ENCODE measurements at places on chromosomes 1 and 21.

DNA sequence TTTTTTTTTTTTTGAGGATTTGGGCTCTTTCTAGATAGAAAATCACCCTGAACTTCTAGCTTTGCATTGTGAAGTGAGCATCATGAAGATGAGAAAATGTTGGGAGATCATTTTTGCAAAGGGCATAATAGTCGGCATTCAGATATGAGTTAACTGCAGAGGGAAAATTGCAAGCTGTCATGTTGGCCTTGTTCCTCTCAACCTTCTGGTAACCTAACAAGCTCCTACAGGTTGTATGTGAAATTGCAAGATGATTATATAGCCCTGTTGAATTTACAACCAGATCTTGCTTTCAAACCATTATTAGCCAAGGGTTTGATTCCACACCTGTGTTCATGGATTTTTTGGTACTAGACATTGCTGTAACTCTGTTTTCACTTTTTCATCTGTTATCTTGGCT lies 2.2 kb downstream of the ELOA start:
- no peak for DNase-seq

DNA sequence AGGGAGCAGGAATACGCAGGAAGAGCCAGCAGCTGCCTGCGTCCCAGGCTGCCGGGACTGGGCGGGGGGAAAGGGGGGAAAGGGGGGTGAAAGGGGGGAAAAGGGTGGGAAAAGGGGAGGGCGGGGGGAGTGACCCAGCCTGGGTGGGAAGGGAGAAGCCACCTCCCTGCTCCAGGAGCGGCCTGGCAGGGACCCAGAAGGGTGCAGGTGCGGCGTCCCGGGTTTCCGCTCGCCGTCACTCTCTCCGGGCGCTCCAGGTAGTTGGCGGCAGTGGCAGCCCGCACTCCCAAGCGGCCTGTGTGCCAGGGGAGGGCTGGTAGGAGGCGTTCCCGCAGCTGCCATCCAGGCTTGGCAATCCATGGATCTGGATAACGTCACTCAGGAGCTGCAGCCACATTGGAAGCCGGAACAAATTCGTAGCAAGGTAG lies 141.0 kb upstream of the NGF start:
- no peak for DNase-seq

- DNase-seq = no peak
Observed at GRCh38 chr1:229557200-229557850, 1.2 kb downstream of the ABCB10 start.

DNA sequence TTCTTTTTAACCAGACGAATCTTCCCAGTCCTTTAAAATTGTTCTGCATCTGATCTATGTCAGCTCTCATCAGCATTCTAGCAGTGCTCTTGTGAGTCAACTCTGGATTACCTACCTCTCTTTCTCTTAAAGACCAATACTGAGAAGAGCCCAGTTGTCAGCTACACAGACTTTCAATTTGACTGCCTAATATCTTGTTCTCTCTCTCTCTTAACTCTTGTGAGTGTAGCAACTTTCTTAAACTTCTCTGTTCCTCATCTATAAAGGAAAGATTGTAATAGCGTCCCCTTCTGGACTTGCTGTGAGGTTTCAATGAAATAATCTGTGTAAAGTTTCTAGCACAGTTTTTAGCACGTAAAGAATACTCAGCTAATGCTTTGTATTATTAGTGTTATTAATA lies 499.3 kb upstream of the ADAMTS5 start:
- no peak for DNase-seq

- no peak for DNase-seq
Observed at GRCh38 chr1:236289492-236290131, 7.9 kb upstream of the ERO1B start.

- DNase-seq = no peak
Observed at GRCh38 chr1:157496121-157496526, 56.2 kb downstream of the FCRL5 start.

- DNase-seq = no peak
Observed at GRCh38 chr1:232789651-232790050, 15.6 kb upstream of the MAP10 start.

GRCh38 chr21:19368944-19369343 lies 965.4 kb upstream of the TMPRSS15 start:
- no peak for DNase-seq

- no peak for DNase-seq
Observed at GRCh38 chr1:221837896-221838295, 96.0 kb upstream of the DUSP10 start.

DNA sequence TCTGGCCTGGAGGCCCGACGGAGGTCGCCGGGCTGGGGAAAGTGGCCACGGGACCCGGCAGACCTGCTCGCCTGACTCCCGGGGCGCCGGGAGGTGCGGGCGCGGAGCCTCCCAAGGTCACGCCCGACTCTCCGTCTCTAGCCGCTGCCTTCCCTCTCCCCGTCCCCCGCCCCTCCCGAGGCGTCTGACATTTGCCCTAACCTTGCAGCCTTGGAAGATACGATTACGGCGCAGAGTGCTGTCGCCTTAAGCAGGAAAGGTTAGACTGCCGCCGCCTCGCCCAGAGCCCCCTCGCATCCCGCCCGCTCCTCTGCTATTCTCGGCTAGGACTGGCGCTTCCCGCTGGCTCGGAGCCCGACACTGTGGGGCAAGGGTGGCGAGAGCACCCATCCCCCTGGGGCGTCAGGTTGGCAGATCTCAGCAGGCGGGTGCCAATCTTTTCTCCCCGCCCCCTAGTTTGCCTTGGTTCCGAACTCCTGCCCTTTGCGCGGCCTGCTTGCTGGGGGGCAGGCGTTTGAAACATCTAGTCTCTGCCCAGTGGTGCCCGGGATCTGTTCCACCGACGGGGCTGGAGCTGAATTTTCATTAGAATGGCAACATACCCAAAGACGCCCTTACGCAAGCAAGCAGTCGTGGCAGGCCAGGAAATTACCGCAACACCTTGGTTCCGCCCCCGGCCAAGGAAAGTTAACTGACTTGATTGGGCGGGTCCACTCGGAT lies 835 bp downstream of the PGM1 start:
- no peak for DNase-seq

DNA sequence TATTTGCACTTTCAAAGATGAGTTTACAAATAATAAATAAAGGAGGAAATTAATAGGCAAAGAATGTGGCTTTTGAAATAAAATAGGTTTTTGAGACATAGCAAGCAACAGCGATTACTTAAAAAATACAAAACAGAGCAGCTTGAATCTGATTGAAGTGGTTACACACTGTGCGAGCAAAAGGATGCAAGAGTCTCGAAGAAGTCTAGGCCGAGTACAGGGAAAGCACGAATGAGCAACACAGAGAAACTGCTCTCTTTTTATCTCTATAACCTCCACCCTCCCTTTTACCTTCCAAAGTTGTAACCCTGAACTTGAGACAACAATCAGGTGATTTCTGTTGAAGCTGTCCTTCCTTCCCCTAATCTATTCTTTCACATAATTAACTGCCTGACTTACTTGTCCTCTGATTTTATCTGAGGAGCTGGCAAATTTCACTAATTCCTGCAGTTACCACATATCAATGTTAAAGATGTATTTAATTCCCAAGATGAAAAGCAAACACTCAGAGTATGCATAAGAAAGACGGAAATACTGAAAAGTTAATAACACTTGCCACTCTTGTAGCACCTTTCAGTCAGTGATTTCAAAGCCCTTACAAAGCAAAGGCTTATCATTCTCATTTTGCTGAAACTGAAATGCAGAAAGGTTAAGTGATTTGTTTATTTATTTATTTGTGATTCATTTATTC lies 1030.1 kb downstream of the ADGRL2 start:
- no peak for DNase-seq

GRCh38 chr21:38793926-38794713 lies 11.6 kb upstream of the ETS2 start:
- no peak for DNase-seq

GRCh38 chr1:182059936-182060335 lies 1.6 kb downstream of the ZNF648 start:
- DNase-seq = no peak

DNA sequence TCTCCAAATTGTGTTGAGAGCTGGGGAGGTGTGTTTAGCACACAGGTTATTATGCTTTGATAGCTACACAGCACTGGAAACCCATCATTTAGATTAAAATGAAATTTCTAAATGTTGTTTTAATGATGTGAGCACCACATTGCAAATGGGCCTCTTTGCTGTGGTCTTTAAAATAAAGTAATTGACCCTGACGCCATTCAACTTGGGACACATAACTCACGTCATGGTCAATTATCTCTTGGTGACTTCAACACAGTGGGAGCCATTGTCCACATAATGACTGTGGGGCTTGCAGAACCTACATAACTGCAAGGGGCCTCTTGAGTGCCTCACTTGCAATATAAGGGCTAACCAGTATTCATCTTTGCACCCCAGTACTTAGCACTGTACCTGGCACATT lies 280.4 kb downstream of the HLX start:
- DNase-seq = no peak

- DNase-seq = no peak
Observed at GRCh38 chr1:8797216-8797615, 20.2 kb downstream of the RERE start.

GRCh38 chr1:80523861-80524260 lies 1276.9 kb upstream of the ADGRL2 start:
- DNase-seq = no peak

DNA sequence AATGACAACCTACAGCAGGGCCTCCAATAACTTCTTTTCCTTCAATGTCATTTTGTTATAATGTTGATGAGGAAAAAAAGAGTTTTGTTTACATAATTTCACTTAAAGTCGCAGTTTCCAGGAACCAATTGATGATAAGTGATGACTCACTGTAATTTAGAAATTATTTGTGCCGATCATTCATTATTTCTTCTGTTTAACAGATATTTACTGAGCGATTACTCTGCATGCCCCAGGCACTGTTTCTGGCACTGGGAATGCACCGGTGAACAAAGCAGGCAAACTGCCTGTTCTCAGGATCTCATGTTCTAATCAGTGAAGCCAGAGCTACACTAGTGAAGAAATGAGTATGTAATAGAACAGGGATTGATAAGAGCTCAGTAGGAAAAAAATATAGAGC lies 403.4 kb downstream of the NTNG1 start:
- DNase-seq = no peak

DNA sequence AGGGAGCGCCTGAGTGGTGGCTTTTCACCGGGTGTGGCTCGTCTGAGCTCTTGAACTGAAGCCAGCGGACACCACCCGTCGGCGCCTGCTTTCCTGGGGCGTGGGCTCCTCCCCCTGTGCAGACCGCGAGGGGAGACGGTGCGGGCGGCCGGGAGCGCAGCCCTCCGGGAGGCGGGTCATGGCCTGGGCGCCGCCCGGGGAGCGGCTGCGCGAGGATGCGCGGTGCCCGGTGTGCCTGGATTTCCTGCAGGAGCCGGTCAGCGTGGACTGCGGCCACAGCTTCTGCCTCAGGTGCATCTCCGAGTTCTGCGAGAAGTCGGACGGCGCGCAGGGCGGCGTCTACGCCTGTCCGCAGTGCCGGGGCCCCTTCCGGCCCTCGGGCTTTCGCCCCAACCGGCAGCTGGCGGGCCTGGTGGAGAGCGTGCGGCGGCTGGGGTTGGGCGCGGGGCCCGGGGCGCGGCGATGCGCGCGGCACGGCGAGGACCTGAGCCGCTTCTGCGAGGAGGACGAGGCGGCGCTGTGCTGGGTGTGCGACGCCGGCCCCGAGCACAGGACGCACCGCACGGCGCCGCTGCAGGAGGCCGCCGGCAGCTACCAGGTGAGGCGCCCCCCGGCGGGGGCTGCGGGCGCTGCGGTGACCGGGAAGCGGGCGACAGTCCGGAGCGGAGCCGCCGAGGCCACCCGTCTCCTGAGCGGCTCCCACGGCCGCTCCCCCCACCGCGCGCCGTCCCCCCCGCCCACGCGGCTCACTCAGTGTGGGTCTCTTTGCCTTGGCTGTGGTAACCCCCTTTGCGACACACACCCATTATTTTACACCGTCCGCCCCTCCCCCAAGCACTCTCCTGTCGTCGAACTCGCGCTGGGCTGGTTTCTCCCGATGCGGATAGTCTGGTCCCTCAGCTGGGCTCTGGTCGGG lies at the start of gene TRIM58:
Gene TRIM58 (plus strand): TSS at position 119 of the 916 bp plus-strand sequence. CDS start 60 bp downstream, at position 179.
- DNase-seq = no peak

DNA sequence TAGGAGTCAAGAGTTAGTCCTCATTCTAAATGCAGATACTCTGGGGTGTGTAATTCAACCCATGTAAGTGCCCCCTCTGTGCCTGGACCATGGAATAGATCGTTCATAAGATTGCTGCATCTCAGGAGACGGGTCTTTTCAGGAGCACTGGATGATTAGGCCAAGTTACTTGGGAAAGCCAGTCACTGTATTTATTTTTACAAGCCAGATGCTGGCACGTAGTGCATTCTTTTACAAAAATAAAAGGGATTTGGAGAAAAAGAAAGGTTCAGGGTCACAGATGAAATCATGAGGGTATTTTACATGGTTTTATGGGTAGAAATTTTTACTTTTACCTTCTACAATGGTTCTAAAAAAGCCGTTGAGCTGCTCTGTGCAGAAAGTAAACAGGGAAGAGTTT lies 102.6 kb upstream of the UBE2U start:
- no peak for DNase-seq

DNA sequence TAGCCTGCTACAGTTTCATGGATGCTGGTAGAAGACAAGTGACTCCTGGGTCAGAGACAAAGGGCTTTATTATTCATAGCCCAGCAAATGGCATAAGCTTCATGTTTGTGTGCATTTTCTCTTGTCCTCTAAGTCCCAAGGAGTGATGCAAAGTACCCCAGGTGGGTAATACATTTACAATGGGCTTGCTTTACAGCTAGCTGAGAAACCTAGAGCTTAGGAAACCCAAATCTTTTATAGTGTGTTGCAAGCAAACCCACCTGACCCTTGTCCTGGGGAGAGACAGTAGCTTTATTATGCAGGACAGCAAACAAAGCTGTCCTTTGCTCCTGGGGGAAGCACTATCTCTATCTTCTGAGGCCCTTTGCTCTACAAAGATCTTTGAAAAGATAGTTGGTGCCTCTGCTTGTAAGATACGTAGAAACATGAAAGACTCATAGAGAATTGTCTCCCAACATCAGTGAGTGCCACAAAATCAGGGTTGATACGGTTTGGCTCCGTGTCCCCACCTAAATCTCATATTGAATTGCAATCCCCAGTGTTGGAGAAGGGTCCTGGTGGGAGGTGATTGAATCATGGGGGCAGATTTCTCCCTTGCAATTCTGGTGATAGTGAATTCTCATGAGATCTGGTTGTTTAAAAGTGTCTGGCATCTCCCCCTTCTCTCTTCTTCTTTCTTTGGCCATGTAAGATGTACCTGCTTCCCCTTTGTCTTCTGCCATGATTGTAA lies 315.8 kb upstream of the USP24 start:
- no peak for DNase-seq

- no peak for DNase-seq
Observed at GRCh38 chr1:242404296-242404695, 120.2 kb downstream of the PLD5 start.

GRCh38 chr1:172969611-172970010 lies 81.1 kb downstream of the TNFSF18 start:
- no peak for DNase-seq

Measured in left forelimb (tissue), 1 donor.